ENCODE measurements at places on chromosomes 4 and X. TPM values are rescaled to one million over a fixed set of nuclear protein-coding genes. Genes with fewer than 3 reads are reported as not detected.
A peak's percentile ranks its signal among the peaks of the same experiment; 100 is the strongest.

Gene SPANXD
- total RNA-seq, result not detected

Gene CT55
- total RNA-seq, result not detected

Gene ARMCX1
- 72.8 TPM for total RNA-seq

- peaks cover 12% of the 10 kb centered on the region for H3K4me1 ChIP-seq
- no peak overlapping the region for H3K4me3 ChIP-seq
- no peaks in the 10 kb centered on the region for H3K27me3 ChIP-seq
- DNase-seq, result peak; percentile 12
- no peaks in the 10 kb centered on the region for H3K36me3 ChIP-seq
Observed at GRCh38 chr4:8355864-8356565, 84.5 kb downstream of the ACOX3 start.

DNA sequence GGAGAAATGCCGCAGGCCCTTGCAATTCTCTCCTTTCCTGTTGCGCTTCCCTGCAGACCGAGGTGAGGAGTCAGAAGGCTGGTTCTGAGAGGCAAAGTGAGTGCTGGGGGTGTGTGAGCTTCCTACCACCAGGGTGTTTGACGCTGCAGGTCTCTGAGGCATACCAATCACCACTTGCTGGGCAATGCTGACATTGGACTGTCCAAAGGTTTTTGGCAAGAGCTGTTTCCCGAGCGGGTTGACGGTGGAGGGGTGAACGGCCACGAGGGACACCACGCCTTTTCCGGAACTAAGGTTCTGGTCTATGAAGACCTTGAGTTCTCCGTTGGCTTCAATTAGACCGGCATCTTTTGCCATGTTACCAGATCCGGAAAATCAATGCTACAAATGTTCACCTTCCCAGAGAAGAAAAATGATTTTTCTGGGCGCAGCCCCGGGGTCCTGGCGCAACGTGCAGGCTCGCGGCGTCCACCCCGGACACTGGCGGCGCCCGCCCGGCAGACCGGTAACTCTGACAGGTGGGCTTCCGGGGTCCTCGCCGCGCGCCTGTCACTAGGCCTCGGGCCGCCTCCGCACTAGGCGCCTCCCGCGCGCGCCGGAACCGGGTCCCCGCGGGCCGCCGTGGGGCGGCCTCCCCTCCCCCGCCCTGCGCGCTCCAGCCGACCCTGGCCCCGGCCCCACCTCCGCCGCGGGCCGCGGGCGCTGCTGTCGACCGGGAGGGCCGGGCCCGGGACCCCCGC lies 44.9 kb upstream of the FAM47C start:
- H3K4me1 ChIP-seq, result no peaks in the 10 kb centered on the region
- no peaks in the 10 kb centered on the region for H3K36me3 ChIP-seq
- no peaks in the 10 kb centered on the region for H3K27me3 ChIP-seq
- no peak overlapping the region for H3K27ac ChIP-seq

- no peaks in the 10 kb centered on the region for H3K36me3 ChIP-seq
- DNase-seq, result no peak
- H3K27me3 ChIP-seq, result no peaks in the 10 kb centered on the region
Observed at GRCh38 chrX:121987163-121987562, 939.8 kb downstream of the GLUD2 start.

- H3K36me3 ChIP-seq, result no peaks in the 10 kb centered on the region
- no peaks in the 10 kb centered on the region for H3K27me3 ChIP-seq
- H3K4me3 ChIP-seq, result no peak overlapping the region
- no peak overlapping the region for H3K27ac ChIP-seq
- no peak for DNase-seq
Observed at GRCh38 chr4:94334962-94335361, 7.7 kb downstream of the HPGDS start.

DNA sequence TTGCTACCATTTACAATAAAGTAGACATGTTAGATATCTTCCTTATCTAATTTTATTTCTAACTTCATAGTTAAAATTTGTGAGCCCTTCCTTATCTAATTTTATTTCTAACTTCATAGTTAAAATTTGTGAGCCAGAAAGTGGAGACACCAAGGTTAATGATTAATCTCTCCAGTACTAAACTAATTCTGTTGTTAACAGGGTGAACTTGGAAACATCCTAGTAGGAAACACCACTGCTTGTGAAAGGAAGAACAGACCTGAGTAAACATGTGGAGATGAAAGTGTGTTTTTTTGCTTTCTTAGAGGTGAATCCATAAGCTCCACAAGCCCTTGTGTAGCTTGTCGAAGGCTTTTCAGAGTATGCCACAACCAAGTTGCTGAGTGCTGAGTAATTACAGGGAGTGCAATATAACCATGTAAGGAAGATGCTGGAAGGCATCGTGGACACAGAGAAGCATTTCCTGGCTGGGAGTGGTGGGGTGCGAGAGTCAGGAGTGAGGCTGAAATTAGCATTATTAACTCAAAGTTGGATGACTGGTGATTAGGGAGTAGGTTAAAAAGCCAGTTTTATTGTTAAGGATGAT lies 118.6 kb upstream of the NEIL3 start:
- no peaks in the 10 kb centered on the region for H3K36me3 ChIP-seq
- no peak for DNase-seq
- no peak overlapping the region for H3K4me3 ChIP-seq
- no peaks in the 10 kb centered on the region for H3K27me3 ChIP-seq
- H3K4me1 ChIP-seq, result no peaks in the 10 kb centered on the region
- H3K27ac ChIP-seq, result peak overlapping the region; percentile 59

- no peaks in the 10 kb centered on the region for H3K27me3 ChIP-seq
- H3K4me1 ChIP-seq, result no peaks in the 10 kb centered on the region
- no peak overlapping the region for H3K27ac ChIP-seq
- H3K36me3 ChIP-seq, result no peaks in the 10 kb centered on the region
- no peak for DNase-seq
Observed at GRCh38 chr4:62344915-62345314, 1144.8 kb downstream of the ADGRL3 start.

Gene SUPT20HL2
- total RNA-seq, result not detected

DNA sequence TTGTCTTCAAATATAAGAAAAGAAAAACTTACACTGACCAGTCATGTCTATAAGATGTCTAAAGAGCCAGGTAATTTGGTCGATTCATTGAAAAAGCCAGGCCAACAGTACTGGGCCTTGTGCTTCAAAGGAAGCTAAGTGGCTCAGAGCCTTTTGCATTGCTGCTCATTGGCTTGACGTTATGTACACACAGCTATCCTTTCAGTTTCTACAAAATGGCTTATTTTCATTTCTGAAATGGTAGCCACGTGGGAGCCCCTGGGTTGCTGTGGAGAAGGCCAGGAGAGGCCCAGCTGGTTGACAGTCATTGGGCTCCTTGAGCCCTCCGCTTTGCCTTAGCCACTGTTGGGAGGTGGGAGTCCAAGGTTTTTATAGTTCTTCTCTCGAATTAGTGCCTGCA lies 199.1 kb upstream of the CXorf66 start:
- no peaks in the 10 kb centered on the region for H3K4me1 ChIP-seq
- H3K27me3 ChIP-seq, result no peaks in the 10 kb centered on the region
- DNase-seq, result no peak
- no peak overlapping the region for H3K27ac ChIP-seq

Gene MAOB
- 131 TPM for total RNA-seq

DNA sequence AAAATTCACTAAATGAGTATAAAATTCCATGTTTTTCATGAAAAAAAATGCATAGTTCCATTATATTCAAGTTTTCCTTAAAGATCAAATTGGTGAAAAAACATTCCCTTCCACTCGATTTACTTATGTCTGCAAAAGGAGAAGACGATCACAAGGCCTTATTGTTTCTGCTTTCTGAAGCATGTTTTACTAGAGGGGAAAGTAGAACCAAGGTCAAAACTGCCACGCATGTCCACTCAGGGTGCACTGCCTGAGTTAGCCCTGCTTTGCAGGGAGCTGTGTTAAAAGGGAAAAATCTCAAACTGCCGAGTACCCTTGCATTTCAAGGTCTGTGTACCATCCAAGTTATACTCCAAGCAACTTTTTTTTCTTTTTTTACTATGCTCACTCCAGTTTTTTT lies 57.2 kb downstream of the TRAPPC11 start:
- H3K4me1 ChIP-seq, result no peaks in the 10 kb centered on the region
- H3K27me3 ChIP-seq, result no peaks in the 10 kb centered on the region
- H3K27ac ChIP-seq, result no peak overlapping the region
- no peak for DNase-seq
- no peaks in the 10 kb centered on the region for H3K36me3 ChIP-seq

DNA sequence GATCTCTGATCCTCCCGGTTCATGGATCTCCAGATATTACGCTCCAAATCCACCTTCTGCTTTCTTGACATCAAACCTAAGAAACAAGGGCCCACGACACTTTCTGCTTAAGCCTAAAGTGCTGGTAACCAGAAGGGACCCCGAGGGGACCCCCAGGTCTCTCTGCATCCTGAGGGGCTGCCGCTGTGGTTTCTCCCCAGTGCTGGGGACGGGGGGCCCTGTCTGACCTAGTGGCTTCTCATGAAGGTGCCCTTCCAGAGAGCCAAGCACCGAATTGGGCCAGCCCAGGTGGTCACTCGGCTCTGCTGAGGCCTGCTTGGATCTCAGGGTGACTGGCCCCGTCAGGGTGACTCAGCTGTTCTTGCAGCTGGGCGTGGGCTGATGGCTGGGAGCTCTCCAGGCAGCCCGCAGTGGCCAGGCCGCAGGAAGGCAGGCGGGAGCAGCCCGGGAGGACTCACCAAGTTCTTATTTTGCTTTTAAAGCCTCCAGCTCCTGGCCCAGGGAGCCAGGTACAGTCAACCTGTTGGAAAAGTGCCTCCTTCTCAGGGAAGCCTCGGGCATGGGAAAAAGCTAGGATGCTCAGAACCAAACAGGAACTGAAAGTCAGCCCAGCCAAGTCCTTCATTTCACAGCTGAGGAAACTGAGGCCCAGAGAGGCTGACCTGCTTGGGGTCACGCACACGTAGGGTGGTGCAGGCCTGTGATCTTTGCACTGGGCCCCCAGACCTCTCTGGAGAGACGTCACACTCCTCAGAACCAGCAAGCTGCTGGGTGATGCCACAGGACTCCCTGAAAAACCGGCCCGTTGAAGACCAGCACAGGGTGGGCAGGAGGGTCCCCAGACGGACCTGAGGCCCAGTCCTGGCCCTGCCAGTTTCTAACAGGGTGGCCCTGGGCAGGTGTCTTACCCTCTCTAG lies 16.7 kb downstream of the BLOC1S4 start:
- peak; percentile 77 for DNase-seq
- no peak overlapping the region for H3K4me3 ChIP-seq
- no peaks in the 10 kb centered on the region for H3K27me3 ChIP-seq

Gene MAGEB1
- not detected for total RNA-seq

Gene TASL
- not detected for total RNA-seq

- no peak overlapping the region for H3K27ac ChIP-seq
- H3K36me3 ChIP-seq, result no peaks in the 10 kb centered on the region
- no peak for DNase-seq
- H3K4me3 ChIP-seq, result no peak overlapping the region
Observed at GRCh38 chrX:14927401-14927800, 54.2 kb downstream of the MOSPD2 start.

DNA sequence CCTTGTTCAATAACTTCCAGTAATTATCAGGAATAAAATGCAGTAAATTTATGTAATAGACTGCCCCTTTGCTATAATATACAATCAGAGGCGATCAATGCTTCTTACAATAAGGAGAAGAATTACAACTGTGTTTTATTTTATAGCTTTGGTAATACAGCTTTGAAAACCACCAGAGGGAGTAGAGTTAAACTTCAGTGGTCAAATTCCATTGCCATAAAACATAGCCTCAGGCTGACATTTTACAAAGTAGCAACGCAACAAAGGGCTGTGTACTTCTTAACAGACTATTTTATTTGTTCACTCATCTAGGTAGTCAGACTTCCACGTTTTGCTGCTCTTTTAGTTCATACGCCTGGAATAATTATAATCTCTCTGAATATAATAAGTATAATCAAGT lies 58.5 kb downstream of the TEX13C start:
- no peaks in the 10 kb centered on the region for H3K36me3 ChIP-seq
- no peak overlapping the region for H3K4me3 ChIP-seq
- H3K27ac ChIP-seq, result no peak overlapping the region
- no peak for DNase-seq
- no peaks in the 10 kb centered on the region for H3K27me3 ChIP-seq

DNA sequence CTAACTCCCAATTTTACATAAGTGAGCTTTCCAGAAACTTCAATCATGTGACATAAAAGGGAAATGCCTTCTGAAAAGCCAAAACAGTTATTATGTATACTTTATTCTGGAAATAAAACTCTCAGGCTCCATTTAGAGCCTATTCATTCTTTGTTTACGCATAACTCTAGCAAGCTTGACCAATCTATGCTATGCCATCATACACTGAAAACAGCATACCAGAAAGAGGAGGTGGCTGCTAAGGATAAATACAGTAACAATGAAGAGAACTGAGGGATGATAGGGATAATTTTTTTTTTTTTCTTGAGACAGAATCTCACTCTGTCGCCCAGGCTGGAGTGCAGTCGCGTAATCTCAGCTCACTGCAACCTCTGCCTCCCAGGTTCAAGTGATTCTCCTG lies 24.4 kb downstream of the CDKL2 start:
- H3K27me3 ChIP-seq, result no peaks in the 10 kb centered on the region
- no peaks in the 10 kb centered on the region for H3K36me3 ChIP-seq
- H3K4me1 ChIP-seq, result no peaks in the 10 kb centered on the region
- DNase-seq, result no peak
- H3K4me3 ChIP-seq, result no peak overlapping the region

DNA sequence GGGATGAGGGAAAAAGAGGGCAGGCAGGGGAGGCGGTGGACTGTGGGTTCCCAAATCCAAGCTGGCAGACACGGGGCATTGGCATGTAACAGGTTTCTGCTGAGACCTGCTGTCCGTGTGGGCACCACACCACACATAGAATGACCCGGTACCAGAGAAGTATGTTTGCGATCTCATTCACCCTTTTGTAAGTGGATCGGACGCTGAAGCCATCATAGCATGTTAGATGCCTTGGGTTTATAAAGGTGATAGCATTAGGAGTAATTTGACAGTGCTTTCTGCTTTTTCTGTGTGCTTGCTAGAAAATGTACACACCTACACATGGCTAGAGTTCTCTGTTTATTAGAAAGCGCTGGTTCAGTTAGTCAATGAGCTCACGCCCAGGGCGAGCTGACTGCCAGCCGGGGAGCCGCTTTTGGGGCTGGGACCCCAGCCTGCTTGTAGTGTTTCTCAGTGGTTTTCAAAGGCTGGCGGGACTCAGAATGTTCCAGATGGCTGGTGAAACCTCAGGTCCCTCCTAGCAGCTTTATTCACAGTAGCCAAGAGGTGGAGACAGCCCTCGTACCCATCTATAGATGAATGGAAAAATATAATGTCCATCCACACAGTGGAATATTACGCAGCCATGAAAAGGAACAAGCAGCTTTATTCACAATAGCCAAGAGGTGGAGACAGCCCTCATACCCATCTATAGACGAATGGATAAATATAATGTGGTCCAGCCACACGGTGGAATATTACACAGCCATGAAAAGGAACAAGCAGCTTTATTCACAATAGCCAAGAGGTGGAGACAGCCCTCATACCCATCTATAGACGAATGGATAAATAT lies 579 bp downstream of the IL3RA start:
- peak overlapping the region; percentile 32 for H3K4me3 ChIP-seq
- H3K27ac ChIP-seq, result peak overlapping the region; percentile 81
- H3K4me1 ChIP-seq, result no peaks in the 10 kb centered on the region
- H3K36me3 ChIP-seq, result no peaks in the 10 kb centered on the region
- H3K27me3 ChIP-seq, result no peaks in the 10 kb centered on the region

Gene PRDM5
- total RNA-seq, result 66.5 TPM

Data from uterus (tissue), 4 donors.